Motor neuron (in vitro differentiated cells): ENCODE measurements at places on chromosomes 16 and 17. TPM values are rescaled to one million over a fixed set of nuclear protein-coding genes. Genes with fewer than 3 reads are reported as not detected.
A peak's percentile ranks its signal among the peaks of the same experiment; 100 is the strongest.

TBC1D3H gene
- total RNA-seq: not detected in 2 replicates

C16orf96 gene
- 0.62 and 0.69 TPM in 2 replicates for total RNA-seq

MARCHF10 gene
- 0.93 TPM in 1 of 2 replicates, not detected in the other for total RNA-seq

MYL11 gene
- not detected in 2 replicates for total RNA-seq

TMC8 gene
- total RNA-seq: 0.10 and 0.59 TPM in 2 replicates

KRTAP1-5 gene
- total RNA-seq: not detected in 2 replicates

MYO15B gene
- 2.7 and 2.9 TPM in 2 replicates for total RNA-seq

PSMD3 gene
- total RNA-seq: 93.8 and 96.9 TPM in 2 replicates

KRT36 gene
- total RNA-seq: not detected in 2 replicates

SSTR5 gene
- 0.14 TPM in 1 of 2 replicates, not detected in the other for total RNA-seq

NOG gene
- total RNA-seq: 1.3 and 1.7 TPM in 2 replicates

DNA sequence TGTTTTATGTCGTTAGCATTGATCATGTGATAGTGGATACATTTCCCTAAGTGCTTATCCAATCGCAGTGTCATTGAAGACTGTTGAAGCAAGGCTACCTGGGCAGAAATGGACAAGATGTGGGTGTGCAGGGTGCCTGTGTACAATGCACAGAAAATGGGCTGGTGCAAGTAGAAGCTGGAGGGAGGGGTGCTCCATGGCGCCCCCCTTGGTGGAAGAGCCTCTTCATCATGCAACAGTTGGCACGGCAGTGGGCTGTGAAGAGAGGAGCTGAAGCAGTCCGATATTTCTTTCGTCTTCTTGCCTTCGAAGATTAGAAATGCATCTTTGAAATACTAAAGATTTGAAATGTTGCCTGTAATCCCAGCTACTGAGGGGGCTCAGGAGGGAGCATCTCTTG, 100.5 kb downstream of the PLCG2 start:
- ATAC-seq: no peak

DNA sequence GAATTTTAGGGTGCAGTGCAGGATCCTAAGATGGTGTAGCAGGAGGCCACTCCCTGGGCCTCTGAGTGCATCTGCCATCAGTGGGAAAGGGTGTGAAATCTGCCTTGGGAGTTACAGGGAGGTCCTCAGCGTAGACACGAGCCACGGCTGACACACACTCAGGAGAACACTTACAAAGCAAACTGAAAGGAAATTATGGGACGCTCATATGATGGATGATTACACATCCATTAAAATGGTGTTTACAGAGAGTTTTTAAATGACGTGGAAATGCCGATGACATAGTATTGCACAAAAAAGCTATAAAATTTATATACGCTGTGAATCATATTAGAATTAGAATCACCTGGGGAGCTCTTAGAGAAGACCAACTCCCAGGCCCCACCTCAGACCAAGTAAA, 175.2 kb downstream of the CCDC182 start:
- ATAC-seq: no peak

- ATAC-seq: peak; percentile 46
Measured at GRCh38 chr16:70757183-70757582, 43.8 kb downstream of the VAC14 start.

GRCh38 chr16:878072-878784, 77.7 kb upstream of the GNG13 start:
- no peak for ATAC-seq

DNA sequence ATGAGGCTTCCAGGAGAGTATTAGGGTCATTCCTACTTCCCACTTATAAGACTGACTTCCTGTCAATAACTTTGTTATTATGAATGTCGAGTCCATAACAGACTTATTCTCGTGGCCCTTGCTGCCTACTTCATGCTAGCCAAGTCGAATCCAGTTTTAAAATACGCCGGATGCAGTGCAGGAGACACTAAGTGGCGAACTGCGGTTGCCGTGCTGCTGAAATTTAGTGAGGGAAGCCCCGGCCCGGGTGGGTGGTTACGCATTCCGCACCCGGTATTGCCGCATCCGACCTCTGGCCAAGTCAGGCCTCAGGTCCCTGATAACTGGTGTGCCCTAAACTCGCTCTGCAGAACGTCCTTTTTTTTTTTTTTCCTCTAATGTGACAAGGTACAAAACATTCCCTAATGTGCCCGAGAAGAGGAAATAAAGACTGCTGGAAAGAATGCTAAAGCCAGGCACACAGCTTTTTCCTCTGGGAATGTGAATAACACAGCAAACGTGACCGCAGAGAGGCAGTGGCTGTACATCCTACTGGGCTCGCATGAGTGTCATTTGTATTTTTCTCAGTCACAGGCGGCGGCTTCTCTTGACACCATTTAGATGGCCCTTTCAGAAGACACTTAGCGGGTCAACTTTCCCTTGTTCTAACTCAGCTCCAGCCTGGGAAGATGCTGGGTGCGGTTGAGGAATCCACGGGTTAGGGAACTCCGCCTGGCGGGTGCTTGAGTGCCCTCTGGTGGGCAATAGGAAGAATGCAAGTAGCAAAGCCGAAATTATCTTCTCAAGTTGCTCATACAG, 7.1 kb upstream of the AKTIP start:
- peak; percentile 79 for ATAC-seq

- ATAC-seq: peak; percentile 92
Measured at GRCh38 chr17:36601303-36602029, at the start of gene MRM1. Gene MRM1 (plus strand): TSS chr17:36601583. CDS start chr17:36601811, 228 bp downstream.

- no peak for ATAC-seq
Measured at GRCh38 chr16:2753733-2754020, 1.2 kb downstream of the SRRM2 start.

DNA sequence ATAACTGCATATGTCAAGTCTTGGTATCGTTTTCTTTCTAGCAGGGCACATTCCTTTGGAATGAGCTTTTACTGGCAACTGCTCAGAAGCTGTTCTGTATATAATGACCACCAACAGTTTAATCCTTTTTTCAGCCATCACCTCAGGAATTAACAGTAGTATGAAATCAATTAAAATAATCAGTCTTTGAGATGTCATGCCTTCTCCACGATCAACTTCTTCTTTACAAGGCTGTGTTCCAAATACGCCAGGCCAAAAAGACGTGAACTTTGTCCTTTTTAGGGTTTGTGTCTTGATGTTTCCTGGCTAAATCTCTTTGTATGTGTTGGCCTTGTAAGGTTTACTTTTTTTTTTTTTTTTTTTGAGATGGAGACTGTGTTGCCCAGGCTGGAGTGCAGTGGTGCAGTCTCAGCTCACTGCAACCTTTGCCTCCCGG, 54.9 kb downstream of the ABCC1 start:
- peak; percentile 59 for ATAC-seq

DNA sequence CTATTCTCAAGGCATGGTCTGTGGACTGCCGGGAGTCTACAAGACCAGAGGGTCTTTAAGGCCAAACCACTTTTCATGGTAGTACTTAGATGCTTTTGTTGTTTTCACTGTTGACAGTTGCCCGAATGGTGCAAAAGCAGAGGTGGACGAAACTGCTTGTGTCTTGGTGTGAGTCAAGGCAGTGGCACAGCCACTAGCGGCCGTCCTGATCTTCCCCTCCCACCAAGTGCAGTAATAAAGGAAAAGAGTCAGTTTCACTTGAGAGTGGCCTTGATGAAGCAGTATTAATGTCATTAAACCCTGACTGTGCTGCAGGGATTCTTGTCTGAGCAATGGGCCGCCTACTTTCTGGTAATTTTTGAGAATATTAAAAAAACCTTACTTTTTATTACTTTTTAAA, 109.1 kb downstream of the PRKCA start:
- no peak for ATAC-seq

DNA sequence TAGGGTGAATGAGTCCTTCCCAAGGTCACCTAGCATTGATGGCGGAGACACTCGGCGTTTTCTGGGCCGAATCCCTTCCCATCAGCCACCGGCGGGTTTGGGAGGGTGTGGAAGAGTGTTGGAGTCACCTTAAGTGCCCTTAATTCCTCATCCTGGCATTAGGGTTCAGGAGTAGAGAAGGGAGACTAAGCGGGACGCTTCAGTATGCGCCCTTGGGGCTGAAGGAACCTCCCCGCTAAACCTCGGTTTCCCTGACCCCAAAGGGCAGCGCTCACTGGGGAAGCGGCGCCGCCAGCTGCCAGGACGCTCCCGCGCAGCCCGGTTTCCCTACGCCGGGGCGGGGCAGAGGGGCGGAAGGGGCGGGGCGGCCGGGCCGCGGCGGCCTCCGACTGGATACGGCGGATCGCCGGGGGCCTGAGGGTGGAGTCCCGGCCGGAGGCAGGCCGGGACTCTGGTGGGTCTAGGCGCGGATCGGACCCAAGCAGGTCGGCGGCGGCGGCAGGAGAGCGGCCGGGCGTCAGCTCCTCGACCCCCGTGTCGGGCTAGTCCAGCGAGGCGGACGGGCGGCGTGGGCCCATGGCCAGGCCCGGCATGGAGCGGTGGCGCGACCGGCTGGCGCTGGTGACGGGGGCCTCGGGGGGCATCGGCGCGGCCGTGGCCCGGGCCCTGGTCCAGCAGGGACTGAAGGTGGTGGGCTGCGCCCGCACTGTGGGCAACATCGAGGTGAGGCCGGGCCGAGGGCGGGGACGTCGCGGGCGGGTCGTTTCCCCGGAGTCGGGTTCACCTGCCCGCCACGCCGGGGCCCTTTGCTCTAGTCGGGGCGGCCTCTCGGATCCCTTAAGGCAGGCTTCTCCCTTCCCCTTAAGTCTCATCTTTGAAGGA, at the start of gene DHRS11:
TSS of gene DHRS11 (plus strand) at position 446 of the 882 bp plus-strand sequence. CDS start at position 577, 131 bp downstream.
- ATAC-seq: peak; percentile 92

DNA sequence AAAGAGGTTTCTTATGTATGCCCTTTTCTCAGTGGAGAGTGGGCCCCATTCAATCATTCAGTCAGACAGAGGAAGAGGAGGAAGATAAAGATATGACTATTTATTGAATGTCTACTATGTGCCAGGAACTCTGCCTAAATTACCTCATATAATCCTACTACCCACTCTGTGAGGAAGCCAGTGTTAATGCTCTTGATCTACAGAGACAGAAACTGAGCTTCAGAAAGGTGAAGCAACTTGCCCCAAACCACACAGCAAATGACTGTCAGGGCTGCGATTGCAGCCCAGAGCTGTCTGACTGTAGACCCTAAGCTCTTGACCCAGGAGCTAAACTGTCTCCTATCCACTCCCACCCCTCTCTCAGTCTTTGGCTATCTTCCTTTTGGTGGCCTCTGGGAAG, 8.4 kb downstream of the SRCIN1 start:
- ATAC-seq: no peak

GRCh38 chr17:45869676-45870341, 24.5 kb upstream of the MAPT start:
- no peak for ATAC-seq

- ATAC-seq: no peak
Measured at GRCh38 chr16:10039220-10040096, 142.8 kb downstream of the GRIN2A start.

GRCh38 chr16:84741340-84741830, 41.6 kb downstream of the USP10 start:
- ATAC-seq: peak; percentile 62

GRCh38 chr16:24775455-24775854, 46.0 kb downstream of the TNRC6A start:
- no peak for ATAC-seq

- peak; percentile 85 for ATAC-seq
Measured at GRCh38 chr17:57379237-57379894, 123.0 kb downstream of the MSI2 start.

DNA sequence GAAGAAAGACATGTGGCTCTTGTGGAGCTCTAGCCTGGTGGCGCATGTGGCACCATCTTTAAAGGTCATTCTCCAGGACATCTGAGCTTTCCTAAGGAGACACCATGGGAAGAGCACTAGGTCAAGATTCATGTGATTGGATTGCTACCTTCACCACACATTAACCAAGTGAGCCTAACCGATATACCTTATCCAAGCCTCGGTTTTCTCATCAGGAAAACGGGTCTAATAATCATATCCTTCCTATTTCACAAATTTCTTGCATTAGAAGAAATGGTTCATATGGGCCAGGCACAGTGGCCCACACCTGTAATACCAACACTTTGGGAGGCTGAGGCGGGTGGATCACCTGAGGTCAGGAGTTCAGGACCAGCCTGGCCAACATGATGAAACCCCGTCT, 58.3 kb downstream of the TMEM186 start:
- ATAC-seq: no peak

DNA sequence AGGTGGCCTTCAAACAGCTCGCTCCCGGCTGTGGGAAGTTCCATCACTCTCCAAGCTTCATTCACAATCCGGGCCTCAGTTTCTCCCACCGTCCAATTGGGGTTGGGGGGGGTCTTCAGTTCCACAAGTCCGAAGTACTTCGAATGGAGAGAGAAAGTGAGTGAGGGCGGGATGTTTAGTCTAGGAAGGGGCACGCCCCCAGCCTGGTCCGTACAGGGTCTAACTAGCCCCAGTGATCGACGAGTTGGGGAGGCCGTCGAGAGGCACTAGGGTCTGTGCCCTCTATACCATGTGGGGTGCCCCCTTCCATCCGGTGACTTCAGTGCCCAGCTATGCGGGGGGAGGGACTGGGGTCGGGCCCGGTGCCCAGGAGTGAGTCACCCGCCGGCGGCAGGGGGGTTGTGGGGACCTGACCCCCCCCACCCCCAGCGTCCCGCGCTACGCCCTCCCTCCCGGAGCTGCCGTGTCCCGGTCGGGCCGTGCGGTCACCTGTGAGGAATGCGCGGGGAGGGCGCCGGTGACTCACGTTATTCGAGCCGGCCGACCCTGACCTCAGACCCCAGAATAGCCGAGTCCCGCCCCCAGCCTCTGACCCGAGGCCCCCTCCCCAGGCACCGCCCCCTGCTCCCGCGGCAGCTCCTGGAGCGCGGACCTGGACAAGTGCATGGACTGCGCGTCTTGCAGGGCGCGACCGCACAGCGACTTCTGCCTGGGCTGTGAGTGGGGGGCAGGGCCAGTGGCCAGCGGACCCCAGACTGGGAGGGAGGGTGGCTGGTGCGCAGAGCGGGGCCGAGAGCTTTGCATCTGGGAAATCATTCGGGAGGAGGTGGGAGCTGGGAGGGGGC, 658 bp downstream of the TNFRSF12A start:
- peak; percentile 32 for ATAC-seq

GRCh38 chr16:73997340-73997711, 299.3 kb upstream of the PSMD7 start:
- ATAC-seq: no peak

GRCh38 chr16:49116873-49117272, 164.8 kb downstream of the CBLN1 start:
- no peak for ATAC-seq

DNA sequence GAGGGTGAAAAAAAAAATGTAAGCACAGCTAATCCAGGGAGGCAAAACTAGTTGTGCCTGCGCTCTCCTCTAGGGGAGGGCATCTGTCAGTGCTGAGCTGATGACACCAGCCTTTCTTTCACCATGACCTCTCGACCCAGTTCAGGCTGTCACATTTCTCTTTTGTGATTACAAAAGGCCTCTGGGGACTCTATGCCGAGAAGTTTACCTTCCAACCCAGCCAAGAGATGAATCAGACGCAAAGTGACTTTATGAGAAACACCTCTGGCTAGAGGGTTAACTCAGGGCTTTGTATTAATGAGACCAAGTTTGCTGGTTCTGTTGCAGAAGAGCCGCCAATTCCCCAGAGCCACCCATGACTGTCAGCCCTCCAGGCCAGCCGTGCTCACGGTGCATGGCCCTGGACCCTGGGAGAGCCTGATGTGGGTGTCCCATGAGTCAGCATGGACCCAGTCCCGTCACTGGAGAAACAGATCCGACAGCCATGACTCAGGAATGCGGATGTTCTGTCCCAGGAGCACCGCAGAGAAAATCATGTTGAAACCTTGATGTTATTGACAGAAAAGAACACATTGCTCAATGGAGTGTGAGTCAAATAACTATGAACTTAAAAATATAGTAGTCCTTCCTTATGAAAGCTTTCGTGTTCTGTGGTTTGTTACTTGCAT, 437.2 kb downstream of the HS3ST3B1 start:
- ATAC-seq: peak; percentile 99
